ENCODE measurements at places on chromosomes 7 and 10.

DNA sequence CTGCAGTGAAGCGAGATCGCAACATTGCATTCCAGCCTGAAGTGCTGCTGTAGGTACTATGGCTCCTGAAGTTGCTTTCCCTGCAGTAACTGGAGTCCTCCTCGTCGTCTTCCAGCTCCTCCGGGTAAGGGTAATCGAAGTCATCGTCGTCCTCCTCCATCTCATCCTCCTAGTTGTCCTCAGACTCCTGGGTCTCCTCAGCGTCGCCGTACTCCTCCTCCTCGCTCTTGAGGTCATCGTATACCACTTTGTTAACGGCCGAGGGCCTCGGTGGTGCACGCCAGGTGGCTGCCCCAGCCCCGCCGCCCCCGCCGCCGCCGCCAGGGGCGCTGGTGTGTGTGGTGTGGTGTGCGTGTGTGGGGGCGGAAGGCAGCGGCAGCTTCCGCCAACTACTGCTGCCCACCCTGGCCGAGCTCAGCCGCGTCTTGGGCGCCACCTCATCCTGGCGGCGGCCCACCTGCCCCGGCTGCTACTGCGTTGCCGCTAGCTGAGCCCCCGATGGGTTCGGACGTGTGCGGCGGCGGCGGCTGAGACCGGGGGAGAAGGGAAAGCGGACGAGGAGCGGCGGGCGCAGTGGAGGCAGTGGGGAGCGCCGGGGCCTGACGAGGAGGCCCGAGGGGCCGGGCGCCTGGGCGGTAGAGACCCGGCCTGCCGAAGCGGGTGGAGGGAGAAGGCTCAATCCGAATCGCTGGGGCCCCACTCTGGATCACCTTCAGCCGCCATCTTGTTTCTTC, 11.8 kb upstream of the ACBD5 start:
- DNase-seq: no peak

DNA sequence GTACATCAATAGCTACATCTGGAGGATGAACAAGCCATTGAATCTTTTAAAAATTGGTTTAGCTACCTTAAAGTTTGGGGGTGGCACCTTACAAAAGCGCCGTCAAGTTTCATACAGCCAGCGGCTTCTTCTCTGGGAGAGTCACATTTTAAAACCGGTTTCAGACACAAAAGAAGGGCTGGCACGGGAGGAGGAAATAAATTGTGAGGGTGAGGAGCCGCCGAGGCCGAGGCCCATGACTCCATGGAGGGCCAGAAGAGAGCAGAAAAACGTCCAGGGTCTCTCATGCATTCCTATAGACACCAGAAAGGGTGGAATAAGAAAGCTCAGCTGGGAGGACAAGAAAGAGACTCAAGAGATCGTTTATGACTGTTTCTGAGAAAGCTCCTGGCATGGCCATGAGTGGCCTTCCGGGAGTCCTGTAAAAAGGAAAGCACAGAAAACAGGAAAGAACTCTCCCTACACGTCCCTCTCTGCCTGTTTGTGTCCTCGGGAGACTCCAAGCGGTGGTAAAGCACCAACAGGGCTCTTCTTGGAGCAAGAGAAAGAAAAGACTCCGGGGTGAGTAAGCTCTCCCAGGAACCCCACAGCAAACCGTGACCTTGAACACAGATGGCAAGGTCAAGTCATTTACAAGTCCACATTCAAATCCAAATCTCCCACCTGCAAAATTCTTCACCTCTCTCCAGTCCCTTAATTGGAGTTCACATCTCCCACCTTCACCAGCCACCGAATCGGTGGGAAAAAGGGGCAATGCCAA, 1.8 kb downstream of the FRAT2 start:
- DNase-seq: peak; percentile 75

DNA sequence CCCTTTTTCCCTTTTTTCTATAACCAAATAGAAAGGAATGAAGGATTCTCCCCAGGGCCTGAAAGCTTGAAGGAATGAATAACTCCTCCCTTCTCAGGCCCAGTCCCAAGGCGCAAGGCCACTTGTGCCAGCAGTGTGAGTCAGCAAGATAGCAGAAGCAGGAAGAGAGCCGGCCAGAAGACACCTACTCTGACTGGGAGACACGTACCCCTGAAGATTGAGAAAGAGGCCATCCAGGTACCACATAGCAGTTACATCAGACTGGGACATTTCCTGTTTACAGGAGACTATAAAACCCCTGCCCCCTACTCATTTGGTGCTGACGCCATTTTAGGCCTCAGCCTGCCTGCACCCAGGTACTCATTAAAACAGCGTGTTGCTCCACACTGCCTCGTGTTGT, 65.5 kb downstream of the LRRC17 start:
- DNase-seq: peak; percentile 94

GRCh38 chr7:15989194-15989593, 302.7 kb upstream of the MEOX2 start:
- DNase-seq: no peak

DNA sequence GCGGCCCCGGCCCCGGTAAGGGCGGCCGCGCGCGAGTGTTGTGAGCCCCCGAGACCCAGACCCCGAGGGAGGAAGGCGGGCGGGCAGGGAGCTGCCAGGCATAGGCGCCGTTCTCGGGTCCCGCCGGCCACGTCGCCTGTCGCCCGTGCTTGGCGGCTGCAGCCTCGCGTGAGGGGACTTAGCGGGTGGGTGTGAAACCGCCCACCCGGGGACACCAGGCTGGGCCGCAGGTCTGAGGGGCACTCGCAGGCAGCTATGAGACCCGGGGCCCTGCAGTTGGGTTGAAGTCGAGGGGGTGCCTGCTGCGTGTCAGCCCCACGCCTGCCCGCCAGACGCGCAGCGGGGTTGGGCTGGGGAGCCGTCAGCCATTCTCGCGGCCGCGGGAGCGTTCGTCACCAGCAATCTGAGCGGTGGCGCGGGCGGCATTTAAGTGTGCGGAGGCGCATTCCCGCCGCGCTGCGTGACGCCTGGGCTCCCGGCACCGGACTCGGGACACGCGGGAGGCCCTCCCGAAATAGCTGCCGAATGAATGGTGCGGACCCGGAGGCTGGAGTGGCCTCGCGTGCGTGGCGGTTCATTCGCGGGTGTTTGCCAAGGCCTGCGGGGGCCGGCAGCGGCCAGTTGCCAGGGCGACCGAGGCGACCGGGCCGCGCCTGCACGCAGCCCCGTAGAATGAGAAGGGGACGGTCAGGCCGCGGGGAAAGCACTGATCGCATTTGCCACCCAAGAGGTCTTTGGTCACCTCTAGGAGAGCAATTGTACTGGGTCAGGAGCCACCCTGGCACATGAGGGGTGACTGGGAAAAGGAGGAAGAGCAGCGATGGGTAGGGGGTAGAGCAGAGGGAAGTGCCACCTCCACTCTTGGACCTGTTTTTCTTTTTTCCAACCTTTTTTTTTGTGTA, 750 bp downstream of the ZNF398 start:
- no peak for DNase-seq

All from H4 (cell line).